ENCODE measurements at places on chromosomes 5 and 9.

DNA sequence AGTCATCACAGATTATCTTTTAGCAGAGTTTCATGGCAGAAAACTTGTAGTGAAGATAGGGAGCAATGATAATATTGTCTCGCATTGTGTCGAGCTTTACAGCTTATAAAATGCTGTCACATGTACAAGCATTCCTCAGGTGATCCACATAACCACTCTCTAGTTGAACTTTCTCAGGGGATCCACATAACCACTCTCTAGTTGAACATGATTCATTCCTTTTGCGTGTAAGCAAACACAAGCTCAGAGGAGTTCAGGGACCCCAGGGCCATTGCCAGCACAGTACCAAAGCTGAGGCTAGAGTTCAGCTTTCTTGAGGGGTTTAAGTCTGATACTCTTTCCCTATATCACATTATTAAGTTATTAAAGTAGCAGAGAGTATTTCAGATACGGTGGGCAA lies 86.7 kb downstream of the CDH6 start:
- H3K27me3 ChIP-seq, result no peaks in the 10 kb centered on the region
- H3K36me3 ChIP-seq, result no peaks in the 10 kb centered on the region
- H3K4me3 ChIP-seq, result no peak overlapping the region
- no peaks in the 10 kb centered on the region for H3K4me1 ChIP-seq
- no peak for DNase-seq
- H3K27ac ChIP-seq, result no peak overlapping the region

GRCh38 chr5:63050916-63051315 lies 472.3 kb downstream of the LRRC70 start:
- DNase-seq, result no peak
- peaks cover 2% of the 10 kb centered on the region for H3K4me1 ChIP-seq
- no peaks in the 10 kb centered on the region for H3K36me3 ChIP-seq
- H3K27me3 ChIP-seq, result no peaks in the 10 kb centered on the region

DNA sequence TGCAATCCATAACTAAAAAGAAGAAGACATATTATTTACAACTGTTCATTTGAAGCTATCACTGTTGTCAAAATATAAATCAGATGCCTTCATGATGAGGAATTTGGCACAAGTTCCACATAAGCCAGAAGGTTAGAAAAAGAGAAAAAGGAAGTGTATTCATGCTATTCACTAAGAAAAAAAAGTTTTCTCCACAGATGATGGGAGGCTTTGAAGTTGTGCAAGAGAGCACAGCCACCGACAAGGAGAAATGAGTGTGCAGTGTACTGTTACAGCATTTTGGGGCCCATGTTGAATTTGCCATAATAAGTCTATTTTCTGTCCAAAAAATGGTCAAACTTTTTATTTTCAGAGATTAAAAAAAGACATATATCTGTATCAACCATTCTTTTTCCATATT lies 32.9 kb upstream of the IFNK start:
- H3K4me1 ChIP-seq, result peaks cover 11% of the 10 kb centered on the region
- no peaks in the 10 kb centered on the region for H3K36me3 ChIP-seq
- no peaks in the 10 kb centered on the region for H3K27me3 ChIP-seq
- no peak overlapping the region for H3K4me3 ChIP-seq

- no peaks in the 10 kb centered on the region for H3K4me1 ChIP-seq
- no peak overlapping the region for H3K27ac ChIP-seq
- H3K4me3 ChIP-seq, result no peak overlapping the region
- H3K27me3 ChIP-seq, result no peaks in the 10 kb centered on the region
- H3K36me3 ChIP-seq, result no peaks in the 10 kb centered on the region
These were observed 192.9 kb downstream of the RAB3C start for GRCh38 chr5:58775701-58776262.

GRCh38 chr9:79129865-79130480 lies 441.8 kb upstream of the TLE4 start:
- no peaks in the 10 kb centered on the region for H3K4me1 ChIP-seq
- peak; percentile 82 for DNase-seq
- no peak overlapping the region for H3K4me3 ChIP-seq
- no peaks in the 10 kb centered on the region for H3K27me3 ChIP-seq
- H3K36me3 ChIP-seq, result no peaks in the 10 kb centered on the region

GRCh38 chr9:128685636-128686489 lies 3.2 kb upstream of the SET start:
- H3K4me1 ChIP-seq, result peaks cover 12% of the 10 kb centered on the region
- H3K27ac ChIP-seq, result no peak overlapping the region
- H3K4me3 ChIP-seq, result no peak overlapping the region
- H3K36me3 ChIP-seq, result no peaks in the 10 kb centered on the region

- no peaks in the 10 kb centered on the region for H3K4me1 ChIP-seq
- no peak for DNase-seq
- H3K36me3 ChIP-seq, result peaks cover 31% of the 10 kb centered on the region
- no peaks in the 10 kb centered on the region for H3K27me3 ChIP-seq
- no peak overlapping the region for H3K4me3 ChIP-seq
These were observed 18.0 kb downstream of the POLR1E start for GRCh38 chr9:37503736-37504135.

DNA sequence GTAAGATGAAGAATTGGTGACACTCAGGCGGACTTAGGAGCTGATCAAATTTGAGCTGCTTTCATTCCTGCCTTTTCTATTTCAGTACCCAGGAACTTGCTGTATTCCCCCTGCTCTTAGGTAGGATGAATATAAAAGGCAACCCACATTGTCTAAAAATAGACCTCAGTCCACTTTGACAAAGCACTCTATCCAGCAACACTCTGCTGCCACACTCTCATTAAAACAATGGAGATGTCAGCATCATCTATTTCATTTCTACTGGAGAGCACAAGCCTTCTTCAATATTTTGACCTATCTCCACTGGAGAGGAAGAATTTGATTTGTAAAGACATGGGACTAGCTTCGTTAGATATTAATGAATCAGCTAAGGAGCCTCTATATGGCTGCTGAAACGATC lies 468.4 kb downstream of the PTPRD start:
- no peak overlapping the region for H3K4me3 ChIP-seq
- DNase-seq, result no peak
- no peaks in the 10 kb centered on the region for H3K36me3 ChIP-seq
- H3K4me1 ChIP-seq, result no peaks in the 10 kb centered on the region
- H3K27me3 ChIP-seq, result no peaks in the 10 kb centered on the region
- H3K27ac ChIP-seq, result no peak overlapping the region

- H3K4me3 ChIP-seq, result no peak overlapping the region
- no peaks in the 10 kb centered on the region for H3K4me1 ChIP-seq
- no peaks in the 10 kb centered on the region for H3K36me3 ChIP-seq
- H3K27ac ChIP-seq, result no peak overlapping the region
- H3K27me3 ChIP-seq, result no peaks in the 10 kb centered on the region
These were observed 139.2 kb upstream of the ATP10B start for GRCh38 chr5:160991205-160991604.

GRCh38 chr9:35660966-35661415 lies 2.9 kb downstream of the CCDC107 start:
- DNase-seq, result peak; percentile 64
- H3K27me3 ChIP-seq, result no peaks in the 10 kb centered on the region
- H3K36me3 ChIP-seq, result peaks cover 16% of the 10 kb centered on the region
- peaks cover 24% of the 10 kb centered on the region for H3K4me1 ChIP-seq
- no peak overlapping the region for H3K27ac ChIP-seq

GRCh38 chr5:119280380-119280779 lies 75.4 kb upstream of the TNFAIP8 start:
- no peak overlapping the region for H3K4me3 ChIP-seq
- peaks cover 8% of the 10 kb centered on the region for H3K4me1 ChIP-seq
- DNase-seq, result no peak
- H3K36me3 ChIP-seq, result no peaks in the 10 kb centered on the region

DNA sequence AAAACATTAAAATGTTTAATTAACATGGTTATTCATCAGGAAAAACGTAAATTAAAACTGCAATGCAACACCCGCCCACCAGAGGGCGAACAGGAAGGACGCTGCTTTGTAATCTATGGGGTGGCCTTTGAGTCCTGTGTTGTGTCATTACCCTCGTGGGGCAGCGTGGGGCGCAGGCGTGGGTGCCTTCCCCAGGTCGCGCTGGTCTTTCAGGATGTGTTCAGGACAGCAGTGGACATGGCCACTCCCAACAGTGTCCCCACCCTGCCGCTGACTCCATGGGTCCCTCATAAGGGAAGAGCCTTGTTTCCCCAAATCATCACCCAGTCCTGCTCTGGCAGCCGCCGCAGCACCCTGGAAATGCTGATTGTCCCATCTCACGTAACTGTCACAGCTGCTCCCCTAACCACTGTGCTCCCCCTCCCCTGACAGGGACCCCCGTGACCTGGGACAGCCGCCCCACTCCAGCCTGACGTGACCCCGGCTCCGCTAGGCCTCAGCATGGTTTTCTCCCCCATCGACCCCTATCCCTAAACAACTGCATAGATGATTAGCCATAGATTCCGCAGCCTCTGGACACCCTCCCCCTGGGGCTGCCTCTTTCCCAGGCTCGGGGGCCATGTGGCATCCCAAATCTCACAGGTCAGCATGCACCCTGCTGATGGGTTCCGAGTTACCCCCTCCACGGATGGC lies 36.4 kb downstream of the GLT6D1 start:
- H3K4me3 ChIP-seq, result no peak overlapping the region
- DNase-seq, result peak; percentile 6
- no peak overlapping the region for H3K27ac ChIP-seq
- H3K36me3 ChIP-seq, result no peaks in the 10 kb centered on the region
- H3K27me3 ChIP-seq, result no peaks in the 10 kb centered on the region

GRCh38 chr5:171606414-171607024 lies 179.1 kb upstream of the SMIM23 start:
- H3K4me3 ChIP-seq, result no peak overlapping the region
- no peaks in the 10 kb centered on the region for H3K4me1 ChIP-seq
- no peaks in the 10 kb centered on the region for H3K36me3 ChIP-seq
- no peak overlapping the region for H3K27ac ChIP-seq

DNA sequence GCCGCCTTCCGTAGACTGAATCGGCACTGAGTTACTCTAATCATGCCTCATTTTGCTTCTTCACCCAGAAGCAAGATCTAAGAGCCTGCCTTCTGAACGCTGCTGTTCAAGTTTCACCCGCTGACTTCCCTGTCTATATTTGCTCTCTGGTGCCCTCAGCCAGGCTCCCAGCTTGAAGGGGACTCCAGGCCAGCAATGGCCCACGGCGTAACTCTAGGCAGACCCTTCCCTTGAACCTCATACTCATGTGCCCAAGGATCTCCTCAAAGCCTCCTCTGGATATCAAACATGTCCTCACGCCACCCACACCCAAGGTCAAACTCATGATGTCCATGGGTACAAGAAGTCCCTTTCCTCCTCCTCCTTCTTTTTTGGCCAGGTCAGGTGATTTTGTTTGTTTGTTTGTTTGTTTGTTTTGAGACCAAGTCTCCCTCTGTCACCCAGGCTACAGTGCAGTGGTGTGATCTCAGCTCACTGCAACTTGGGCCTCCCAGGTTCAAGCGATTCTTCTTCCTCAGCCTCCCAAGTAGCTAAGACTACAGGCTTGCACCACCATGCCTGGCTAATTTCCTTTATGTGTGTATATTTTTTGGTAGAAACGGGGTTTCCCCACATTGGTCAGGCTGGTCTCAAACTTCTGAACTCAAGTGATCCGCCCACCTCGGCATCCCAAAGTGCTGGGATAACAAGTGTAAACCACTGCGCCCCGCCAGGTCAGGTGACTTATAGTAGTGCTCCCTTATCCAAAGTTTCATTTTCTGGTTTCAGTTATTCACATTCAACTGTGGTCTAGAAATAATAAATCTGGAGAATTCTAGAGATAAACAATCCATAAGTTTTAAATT lies 239.0 kb downstream of the SYK start:
- no peak overlapping the region for H3K4me3 ChIP-seq
- H3K4me1 ChIP-seq, result peaks cover 17% of the 10 kb centered on the region
- no peaks in the 10 kb centered on the region for H3K27me3 ChIP-seq
- H3K36me3 ChIP-seq, result no peaks in the 10 kb centered on the region

- H3K36me3 ChIP-seq, result no peaks in the 10 kb centered on the region
- no peak overlapping the region for H3K4me3 ChIP-seq
- no peaks in the 10 kb centered on the region for H3K4me1 ChIP-seq
- H3K27ac ChIP-seq, result no peak overlapping the region
- peaks cover 2% of the 10 kb centered on the region for H3K27me3 ChIP-seq
These were observed 79.8 kb downstream of the MRPL36 start for GRCh38 chr5:1719860-1720259.

DNA sequence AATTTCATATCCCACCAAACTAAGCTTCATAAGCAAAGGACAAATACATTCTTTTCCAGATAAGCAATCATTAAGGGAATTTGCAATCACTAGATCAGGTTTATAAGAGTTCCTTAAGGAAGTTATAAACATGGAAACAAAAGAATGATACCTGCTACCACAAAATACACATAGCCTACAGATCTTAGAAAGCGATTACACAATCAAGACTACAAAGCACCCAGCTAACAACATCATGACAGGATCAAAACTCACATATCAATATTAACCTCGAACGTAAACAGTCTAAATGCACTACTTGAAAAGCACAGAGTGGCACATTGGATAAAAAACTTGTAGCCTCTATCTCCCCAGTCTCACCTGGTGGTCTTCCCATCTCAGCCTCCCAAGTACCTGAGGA lies 512.4 kb upstream of the PTGER4 start:
- DNase-seq, result peak; percentile 4
- no peak overlapping the region for H3K27ac ChIP-seq
- H3K4me3 ChIP-seq, result no peak overlapping the region
- peaks cover 4% of the 10 kb centered on the region for H3K4me1 ChIP-seq
- no peaks in the 10 kb centered on the region for H3K36me3 ChIP-seq
- H3K27me3 ChIP-seq, result no peaks in the 10 kb centered on the region

DNA sequence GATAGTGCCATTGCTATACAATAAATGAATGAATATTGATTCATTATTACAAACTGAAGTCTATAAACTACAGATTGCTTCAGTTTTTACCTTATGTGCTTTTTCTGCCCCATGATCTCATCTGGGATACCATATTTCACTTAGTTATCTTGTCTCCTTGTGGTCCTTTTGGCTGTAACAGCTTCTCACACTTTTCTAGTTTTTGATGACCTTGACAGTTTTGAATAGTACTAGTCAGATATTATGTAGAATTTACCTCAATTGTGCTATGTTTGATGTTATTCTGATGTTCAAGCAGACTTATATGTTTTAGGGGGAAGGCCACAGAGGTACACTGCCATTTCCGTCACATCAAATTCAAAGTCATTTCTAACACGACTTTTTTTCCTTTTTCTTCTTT lies 2364.3 kb upstream of the ACO1 start:
- H3K36me3 ChIP-seq, result no peaks in the 10 kb centered on the region
- H3K27me3 ChIP-seq, result no peaks in the 10 kb centered on the region
- H3K4me1 ChIP-seq, result no peaks in the 10 kb centered on the region
- no peak overlapping the region for H3K27ac ChIP-seq
- H3K4me3 ChIP-seq, result no peak overlapping the region
